ENCODE measurements at places on chromosomes 2 and 18.

DNA sequence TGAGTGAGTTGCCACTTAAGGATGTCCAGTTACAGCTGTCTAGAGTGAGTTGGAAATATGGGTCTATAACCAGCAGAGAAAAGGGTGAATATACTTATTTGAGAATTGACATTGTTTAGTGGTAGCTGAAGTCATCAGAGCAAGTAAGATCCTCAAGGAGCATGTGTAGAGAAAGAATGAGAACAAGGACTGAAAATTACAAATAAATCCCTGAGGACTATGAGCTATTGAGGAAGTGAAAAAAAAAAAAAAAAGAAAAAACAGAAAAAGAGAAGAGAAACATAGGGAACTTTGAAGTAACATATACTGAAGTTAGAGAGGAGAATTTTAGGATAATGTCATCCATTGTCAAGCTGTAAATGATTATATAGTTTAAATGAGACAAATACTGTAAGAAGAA, 134.0 kb upstream of the CCDC68 start:
- no peak for DNase-seq

DNA sequence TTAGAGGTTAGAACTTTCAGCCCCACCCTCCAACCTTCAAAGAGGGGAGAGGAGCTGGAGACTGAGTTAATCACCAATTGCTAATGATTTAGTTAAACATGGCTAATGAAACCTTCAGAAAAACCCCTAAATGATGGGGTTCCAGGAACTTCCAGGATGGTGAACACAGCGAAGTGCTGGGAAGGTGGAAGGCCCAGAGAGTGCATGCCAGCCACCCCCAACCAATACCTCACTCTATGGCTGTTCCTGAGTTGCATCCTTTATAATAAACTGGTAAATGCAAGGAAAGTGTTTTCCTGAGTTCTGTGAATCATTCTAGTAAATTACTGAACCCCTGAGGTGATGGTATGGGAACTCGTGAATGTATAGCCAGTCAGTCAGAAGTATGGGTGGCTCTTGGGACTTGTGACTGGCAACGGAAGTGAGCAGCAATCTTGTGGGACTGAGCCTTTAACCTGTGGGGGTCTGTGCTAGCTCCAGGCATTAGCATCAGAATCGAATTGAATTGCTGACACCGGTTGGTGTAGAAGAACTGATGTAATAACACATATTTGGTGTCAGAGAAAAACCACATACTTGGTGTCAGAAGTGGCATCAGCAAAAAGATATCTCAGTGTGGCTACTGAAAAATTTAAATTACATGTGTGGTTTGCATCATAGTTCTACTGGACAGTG, 37.4 kb downstream of the NPHP1 start:
- no peak for DNase-seq

DNA sequence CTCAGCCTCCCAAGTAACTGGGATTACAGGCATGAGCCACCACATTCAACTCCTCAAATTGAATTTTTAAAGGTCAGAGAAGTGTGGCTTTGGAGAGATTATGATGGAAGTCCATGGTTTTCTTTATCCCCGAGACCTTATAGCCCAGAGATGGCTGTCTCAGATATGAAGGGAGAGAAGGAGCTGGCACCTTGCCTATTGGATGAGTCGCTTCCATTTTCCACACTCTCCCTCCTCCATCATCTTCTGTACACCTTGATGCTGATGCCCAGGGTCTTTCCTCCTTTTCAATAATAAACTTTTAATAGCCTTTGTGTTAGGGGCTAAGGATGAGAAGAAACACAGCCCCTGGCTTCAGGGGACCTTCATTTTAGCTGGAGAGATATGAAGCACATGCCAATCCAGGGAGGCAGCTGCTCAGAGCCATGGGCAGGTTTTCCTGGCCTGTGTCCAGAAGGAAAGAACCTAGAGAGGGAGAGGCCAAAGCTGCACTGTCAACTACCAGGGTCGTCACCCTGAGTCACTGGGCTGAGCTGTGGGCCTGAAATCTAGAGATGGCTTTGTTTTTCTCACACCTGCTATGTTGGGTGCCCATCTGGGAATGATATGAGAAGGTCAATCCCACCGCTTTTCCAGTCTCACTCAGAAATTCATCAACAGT, 146.0 kb upstream of the SERTAD2 start:
- DNase-seq: no peak

DNA sequence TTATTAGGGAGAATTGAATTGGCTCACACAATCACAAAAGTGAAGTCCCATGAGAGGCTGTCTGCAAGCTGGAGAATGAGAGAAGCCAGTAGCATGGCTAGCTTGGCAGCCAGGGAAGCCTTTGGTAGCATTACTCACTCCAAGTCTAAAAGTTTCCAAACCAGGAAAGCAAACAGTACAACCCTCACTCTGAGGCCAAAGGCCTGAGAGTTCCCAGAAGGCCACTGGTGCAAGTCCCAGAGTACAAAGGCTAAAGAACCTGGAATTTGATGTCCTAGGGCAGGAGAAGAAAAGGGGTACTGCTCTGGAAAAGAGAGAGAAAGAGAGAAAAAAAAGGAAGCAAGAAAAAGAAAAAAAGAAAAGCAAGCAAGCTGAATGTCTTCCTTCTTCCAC, 318.2 kb downstream of the RND3 start:
- DNase-seq: no peak

GRCh38 chr2:134029418-134029817, 224.5 kb upstream of the MGAT5 start:
- no peak for DNase-seq

DNA sequence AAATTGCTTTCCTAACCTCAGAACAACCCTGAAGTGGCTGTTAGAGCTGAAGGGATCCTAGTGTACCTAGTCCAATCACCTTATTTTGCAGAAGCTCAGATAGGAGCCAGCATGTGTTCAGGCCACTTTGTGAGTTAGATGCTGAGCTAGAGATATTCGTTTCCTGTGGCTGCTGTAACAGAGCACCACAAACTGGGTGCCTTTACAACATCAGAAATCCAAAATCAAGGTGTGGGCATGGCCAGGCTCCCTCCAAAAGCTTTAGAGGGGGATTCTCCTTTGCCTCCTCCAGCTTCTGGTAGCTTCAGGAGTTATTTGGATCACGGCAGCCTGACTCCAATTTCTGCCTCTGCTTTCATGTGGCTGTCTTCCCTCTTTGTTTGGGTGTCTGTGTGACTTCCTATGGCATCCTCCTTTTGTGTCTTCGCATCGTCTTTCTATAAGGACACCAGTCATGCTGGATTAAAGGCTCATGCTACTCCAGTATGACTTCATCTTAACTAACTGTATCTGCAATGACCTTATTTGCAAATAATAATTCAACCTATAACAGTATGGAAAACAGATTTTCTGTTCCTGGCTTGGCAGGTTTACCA, 86.3 kb upstream of the TGFA start:
- DNase-seq: no peak

DNA sequence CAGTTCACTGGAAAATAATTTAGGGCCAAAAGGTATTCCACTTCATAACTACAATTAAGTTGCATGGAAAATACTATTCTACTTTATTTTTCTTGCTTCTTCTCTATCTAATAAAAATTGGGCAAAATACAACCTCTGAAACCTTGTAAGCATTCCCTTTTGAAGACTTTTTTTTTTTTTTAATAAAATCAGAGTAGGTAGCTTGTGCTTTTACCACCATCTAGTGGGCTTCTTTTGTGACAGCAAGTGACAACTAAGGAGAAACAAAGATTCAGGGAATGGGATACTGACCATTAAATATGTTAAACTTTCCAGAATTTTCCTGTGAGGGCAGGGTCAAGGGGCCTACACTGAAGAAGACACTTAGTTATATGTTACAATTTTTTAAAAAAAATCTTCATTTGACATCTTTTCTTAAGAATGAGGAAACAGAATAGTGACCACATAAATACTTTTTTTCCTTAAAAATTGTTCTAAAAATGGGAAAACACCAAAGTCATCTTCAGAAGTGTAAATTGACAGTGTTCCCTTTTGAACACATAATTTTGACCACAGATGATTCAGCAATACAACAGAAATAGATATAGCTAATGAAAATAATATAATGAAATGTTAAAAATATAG, 1183.2 kb upstream of the ACVR2A start:
- peak; percentile 54 for DNase-seq

GRCh38 chr2:174086708-174087107, 121.5 kb upstream of the SP3 start:
- no peak for DNase-seq

DNA sequence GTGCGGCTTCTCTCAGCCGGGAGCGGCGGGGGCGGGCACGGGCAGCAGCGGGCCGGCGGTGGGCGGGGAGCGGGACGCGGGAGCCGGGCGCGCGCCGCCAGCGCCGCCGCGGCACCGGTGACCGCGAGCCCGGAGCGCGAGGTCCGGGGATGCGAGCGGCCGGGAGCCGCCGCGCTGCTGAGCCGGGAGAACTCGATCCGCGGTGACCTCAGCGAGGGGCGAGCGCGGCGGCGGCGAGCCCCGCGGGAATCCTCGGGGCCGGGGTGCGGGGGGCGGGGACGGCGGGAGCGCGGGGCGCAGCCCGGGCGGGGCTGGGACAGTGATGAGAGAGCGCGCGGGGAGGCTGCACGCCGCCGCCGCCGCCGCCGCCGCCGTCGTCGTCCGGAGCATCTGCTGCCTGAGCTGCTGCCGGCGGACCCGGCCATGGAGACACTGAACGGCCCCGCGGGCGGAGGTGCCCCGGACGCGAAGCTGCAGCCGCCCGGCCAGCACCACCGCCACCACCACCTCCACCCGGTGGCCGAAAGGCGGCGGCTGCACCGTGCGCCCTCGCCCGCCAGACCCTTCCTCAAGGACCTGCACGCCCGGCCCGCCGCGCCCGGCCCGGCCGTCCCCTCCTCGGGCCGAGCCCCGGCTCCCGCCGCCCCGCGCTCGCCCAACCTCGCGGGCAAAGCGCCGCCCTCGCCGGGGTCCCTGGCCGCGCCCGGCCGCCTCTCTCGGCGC, at the start of gene MTCL1:
Gene MTCL1 (plus strand): TSS at position 319 of the 723 bp plus-strand sequence. CDS start 105 bp downstream, at position 424.
- peak; percentile 70 for DNase-seq

- DNase-seq: no peak
These were observed 22.7 kb upstream of the SPR start for GRCh38 chr2:72864500-72864899.

GRCh38 chr2:32357318-32358110, 691 bp downstream of the BIRC6 start:
- peak; percentile 57 for DNase-seq

DNA sequence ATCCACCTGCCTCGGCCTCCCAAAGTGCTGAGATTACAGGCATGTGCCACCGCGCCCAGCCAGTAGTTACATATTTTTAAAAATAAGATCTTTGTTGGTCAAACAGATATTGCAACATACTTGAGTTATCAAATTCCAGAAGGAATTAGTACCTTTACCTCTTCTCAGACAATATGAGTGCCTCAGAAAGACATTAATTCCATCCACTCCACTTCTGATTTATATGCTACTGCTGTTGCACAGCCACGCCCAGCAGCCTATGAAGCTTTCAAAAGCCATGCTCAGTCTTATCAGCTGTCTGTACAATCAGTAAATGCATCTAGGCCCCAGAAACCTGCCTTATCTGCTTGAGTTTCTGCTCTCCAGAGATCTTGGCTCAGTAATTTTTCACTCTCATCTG, 47.8 kb downstream of the MEX3C start:
- DNase-seq: peak; percentile 41

DNA sequence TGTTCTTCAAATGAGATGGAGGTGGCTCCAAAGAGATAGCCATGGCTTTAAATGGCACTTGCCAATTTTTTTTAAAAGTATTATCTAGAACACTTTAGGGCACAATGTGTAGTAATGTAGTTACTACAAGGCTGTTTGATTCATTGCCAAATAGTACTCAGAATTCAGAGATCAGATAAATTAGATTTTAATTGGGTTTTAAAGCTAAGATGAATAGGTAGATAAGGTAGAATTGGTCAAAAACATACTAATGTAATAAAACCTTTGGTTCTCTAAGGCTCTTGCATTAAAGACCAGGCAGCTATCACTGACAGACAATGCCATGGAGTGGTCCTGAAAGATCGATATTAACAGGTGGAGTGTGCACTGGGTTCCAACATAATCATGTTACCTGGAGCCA, 365.9 kb downstream of the LRRTM1 start:
- no peak for DNase-seq

DNA sequence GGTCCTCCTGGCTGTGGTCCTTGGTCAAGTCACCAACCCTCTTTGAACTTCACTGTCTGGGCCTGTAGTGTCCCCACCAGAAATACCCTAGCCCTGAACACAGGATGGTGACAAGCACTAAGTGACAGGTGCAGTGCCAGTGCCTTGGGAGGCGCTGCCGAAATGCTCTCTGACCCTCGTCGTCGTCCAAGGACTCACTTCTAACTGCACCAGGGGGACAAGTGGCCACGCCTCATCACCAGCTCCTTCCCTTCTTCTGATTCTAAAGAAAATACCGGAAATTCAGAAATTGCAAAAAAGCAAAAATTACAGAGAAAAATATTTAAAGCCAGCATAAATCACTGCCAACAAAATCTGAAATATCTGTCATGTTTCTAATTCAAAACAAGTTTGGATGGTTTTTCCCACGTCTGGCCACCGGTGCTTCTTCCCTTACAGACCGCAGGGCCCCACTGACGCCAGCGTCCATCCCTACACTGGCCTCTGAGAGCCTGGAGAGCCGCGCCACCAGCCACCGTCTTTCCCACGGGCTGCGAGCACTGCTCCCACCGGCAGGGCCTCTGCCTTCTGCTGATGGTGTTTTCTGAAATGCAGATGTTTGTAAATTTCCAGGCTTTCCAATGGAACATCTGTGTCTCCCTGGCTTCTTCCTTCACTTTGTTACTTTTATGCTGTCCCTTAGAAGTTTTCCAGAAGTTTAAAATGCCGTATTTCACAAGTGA, 37.4 kb upstream of the GPC1 start:
- no peak for DNase-seq

DNA sequence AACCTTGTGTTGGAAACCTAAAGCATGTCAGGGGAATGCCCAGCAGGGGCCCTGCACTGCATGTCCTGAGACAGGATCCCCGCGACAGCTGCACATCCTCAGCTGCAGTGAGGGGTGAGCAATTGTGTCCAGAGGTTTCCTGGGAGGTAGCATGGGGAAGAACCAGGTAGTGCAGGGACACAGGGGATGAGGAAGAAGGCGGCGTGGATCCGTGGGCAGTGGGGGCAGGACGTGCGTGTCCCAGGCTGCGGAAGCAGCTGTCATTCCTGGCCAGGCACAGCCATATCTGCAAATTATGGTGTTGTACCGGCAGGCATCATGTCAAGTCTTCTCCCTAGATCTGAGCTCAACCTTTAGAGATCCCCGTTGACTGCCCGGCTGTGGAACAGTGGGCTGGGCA, 238.2 kb upstream of the MYT1L start:
- no peak for DNase-seq

GRCh38 chr18:80145196-80145804, 36.2 kb downstream of the ADNP2 start:
- DNase-seq: no peak

GRCh38 chr18:48915626-48916425, 34.9 kb downstream of the SMAD7 start:
- peak; percentile 78 for DNase-seq

GRCh38 chr18:35507623-35508022, 9.9 kb upstream of the INO80C start:
- DNase-seq: no peak

GRCh38 chr18:28588884-28589549, 412.1 kb upstream of the CDH2 start:
- DNase-seq: no peak

DNA sequence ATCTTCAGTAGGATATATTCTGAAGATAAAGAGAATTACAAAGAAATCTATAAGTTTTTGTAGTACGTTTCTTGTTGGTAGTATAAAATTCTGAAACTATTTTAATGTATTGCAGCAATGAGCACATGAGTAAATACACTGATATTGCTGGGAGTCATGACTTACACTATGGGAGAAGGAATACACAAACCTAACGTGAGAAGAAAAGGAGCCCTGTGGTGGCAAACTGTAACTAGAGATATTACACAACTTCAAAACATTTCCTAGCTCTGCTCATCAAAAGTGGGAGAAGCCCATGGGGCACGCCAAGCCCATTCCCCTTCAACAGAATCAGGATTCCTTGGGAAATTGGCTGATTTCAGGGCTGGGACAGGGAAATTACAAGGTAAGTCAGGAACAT, 20.5 kb downstream of the SPIRE1 start:
- DNase-seq: no peak
